Coronary artery (tissue), 2 donors: ENCODE measurements at places on chromosomes 4 and X.

GRCh38 chrX:52280812-52281211, 88.0 kb upstream of the XAGE2 start:
- DNase-seq: no peak

DNA sequence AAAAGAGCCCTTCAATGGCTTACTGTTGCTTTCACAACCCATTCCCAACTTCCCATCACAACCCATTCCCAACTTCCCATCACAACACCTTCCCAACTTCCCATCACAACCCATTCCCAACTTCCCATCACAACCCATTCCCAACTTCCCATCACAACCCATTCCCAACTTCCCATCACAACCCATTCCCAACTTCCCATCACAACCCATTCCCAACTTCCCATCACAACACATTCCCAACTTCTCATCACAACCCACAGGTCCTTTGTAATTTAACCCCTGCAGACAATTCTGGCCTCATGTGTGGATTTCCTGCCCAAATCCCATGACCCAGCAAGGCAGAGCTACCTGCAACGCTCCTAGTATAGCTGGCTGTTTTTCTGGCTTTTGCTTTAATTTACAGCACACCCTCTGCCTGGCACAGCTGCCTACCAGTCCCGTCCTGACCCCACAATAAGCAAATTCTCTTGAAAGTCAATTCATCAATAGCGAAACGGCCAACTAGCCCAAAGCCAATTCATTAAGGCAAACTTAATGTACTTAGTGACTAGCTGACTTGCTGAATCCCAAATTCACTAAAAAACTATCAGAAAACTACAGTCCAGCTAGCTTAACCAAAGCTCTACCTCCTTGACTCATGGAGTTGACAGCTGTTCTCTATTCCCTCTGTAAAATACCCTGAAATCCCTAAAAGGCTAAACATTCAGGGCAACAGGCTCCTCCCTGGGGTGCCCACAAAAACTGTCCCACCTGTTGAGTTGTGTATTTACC, 75.6 kb downstream of the AFAP1 start:
- no peak for DNase-seq

GRCh38 chrX:356385-357034, 30.2 kb downstream of the PPP2R3B start:
- no peak for DNase-seq

DNA sequence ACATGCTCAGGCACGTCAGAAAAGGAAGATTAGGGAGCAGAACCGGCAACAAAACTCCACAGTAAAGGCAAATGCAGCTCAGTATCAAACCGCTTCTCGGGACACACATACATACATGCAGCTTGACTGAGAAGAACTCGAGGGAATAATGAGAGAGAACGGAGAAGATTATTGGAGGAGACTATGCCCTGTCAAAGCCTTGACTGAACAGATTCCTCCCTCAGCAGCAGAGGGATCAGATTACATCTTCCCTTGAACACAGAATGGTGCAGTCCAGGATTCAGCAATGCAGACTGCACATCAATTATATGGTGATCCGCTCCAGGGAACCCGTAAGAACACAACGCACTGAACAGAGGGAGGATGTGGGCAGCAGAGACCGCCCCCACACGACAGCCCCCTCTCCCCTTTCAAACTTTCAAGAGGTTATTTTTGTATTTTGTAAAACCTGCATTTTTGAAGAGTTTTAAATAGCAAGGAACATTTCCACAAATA, 183.2 kb downstream of the FBXW7 start:
- DNase-seq: peak; percentile 77
